Fibroblast of upper back skin (primary cell): ENCODE measurements at places on chromosomes 16 and 17.
A peak's percentile ranks its signal among the peaks of the same experiment; 100 is the strongest.

DNA sequence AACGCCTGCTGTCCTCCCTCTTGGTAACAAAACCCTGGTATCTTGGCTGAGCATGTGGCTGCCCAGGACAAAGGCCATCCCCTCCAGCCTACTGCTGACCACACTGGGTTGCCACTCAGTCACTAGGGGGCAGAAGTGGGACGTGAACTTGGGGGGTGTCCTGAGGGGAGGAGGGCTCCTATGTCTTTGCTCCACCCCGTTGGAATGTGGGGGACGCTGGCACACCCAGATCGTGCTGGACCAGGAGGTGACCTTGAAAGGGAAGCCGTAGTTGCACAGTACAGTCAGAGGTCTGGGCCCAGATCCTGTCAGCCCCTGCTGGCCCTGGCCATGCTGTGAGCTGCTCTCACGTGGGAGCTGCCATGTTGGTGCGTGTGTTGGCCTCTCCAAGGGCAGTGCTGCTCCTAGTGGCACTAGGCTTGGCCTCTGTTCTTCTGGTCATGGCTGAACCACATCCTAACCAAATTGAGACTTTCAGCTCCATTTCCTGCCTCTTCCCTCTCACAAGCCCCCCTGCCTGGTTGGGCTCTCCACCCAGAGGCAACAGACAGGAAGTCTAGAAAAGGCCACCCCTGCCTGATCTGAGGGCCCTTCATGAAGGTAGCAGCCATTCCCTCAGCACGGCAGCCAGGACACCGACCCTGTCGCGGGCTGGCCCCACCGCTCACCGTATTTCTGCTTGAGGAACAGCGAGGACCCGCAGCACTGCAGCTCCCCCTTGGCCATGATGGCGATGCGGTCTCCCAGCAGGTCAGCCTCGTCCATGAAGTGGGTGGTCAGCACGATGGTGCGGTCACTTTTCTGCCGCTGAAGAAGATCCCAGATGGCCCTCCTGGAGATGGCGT lies 29.0 kb upstream of the RNPS1 start:
- DNase-seq = peak; percentile 14

GRCh38 chr16:23424292-23424958 lies 28.6 kb downstream of the COG7 start:
- no peak for DNase-seq

DNA sequence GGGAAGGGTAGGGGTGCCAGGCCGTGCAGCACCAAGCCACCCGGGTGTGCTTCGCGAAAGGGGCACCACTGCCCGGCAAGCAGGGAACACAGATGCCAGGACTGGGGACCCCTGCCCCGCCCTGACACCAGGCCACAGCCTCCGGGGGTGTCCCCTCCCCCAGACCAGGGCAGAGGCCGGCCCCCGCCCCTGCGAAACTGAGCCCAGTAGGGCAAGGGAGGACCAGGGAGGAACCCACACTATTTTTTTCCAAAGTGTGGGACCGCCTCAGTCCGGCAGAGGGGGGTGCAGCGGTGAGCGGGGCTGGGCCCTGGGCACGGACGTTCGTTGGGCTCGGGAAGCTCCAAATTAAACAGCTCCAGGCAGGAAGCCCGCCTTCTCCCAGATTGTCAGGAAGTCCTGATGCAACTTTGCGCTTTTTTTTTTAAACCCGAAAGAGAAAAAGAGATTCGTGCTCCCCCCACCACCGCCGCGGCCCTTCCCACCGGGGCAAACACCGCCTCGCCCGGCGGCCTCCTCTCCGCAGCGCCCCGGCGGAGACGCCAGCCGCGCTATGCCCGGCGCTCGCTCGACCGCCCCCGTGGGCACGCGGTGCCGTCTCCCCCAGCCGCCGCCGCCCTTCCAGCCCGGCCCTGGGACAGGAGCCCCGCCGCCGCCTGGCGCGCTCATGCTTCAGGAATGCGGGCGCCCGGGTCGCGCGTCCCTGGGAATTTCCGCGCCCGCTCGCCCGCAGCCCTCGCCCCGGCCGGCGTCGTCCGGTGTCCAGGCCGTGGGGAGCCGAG lies 755 bp downstream of the PIEZO1 start:
- DNase-seq = peak; percentile 78

GRCh38 chr17:76935331-76935730 lies 67.1 kb downstream of the MGAT5B start:
- peak; percentile 49 for DNase-seq

- peak; percentile 82 for DNase-seq
Measured at GRCh38 chr17:29131814-29132682, 48.1 kb downstream of the MYO18A start.

- no peak for DNase-seq
Measured at GRCh38 chr17:81577278-81578000, 25.3 kb upstream of the FAAP100 start.

- DNase-seq = peak; percentile 22
Measured at GRCh38 chr17:36705874-36706731, 104.7 kb downstream of the MRM1 start.

GRCh38 chr16:58425756-58426494 lies 33.7 kb downstream of the GINS3 start:
- no peak for DNase-seq

- peak; percentile 20 for DNase-seq
Measured at GRCh38 chr17:50649042-50649908, 14.6 kb downstream of the ABCC3 start.

GRCh38 chr16:73124097-73124652 lies 76.2 kb upstream of the ZFHX3 start:
- DNase-seq = no peak
